LHCN-M2 (cell line): ENCODE measurements at places on chromosomes 7 and 10. TPM values are rescaled to one million over a fixed set of nuclear protein-coding genes. Genes with fewer than 3 reads are reported as not detected.

CHST12 gene
- total RNA-seq, result 9.6 and 11.4 TPM in 2 replicates

DNA sequence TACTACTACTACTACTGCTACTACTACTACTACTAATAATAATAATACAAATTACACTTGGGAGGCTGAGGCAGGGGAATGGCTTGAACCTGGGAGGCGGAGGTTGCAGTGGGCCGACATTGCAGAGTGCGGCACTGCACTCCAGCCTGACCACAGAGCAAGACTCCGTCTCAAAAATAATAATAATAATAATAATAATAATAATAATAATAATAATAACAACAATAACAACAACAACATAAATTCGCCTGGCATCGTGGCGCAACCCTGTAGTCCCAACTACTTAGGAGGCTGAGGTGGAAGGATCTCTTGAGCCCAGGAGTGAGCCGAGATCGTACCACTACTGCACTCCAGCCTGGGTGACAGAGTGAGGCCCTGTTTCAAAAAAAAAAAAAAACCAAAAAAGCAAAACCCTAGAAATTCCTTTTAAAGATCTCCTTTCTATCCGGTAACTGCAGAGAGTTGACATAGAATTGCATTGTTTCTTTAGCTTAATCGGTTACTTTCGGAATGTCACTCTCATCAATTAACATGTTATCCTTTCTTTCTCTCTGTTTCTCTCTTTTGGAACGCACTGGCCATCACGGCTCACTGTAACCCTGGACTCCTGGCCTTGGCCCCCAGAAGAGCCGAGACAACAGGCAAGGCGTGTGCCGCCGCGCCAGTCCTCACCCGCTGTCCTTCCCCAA, 972 bp downstream of the PHYH start:
- no peak for DNase-seq

DNA sequence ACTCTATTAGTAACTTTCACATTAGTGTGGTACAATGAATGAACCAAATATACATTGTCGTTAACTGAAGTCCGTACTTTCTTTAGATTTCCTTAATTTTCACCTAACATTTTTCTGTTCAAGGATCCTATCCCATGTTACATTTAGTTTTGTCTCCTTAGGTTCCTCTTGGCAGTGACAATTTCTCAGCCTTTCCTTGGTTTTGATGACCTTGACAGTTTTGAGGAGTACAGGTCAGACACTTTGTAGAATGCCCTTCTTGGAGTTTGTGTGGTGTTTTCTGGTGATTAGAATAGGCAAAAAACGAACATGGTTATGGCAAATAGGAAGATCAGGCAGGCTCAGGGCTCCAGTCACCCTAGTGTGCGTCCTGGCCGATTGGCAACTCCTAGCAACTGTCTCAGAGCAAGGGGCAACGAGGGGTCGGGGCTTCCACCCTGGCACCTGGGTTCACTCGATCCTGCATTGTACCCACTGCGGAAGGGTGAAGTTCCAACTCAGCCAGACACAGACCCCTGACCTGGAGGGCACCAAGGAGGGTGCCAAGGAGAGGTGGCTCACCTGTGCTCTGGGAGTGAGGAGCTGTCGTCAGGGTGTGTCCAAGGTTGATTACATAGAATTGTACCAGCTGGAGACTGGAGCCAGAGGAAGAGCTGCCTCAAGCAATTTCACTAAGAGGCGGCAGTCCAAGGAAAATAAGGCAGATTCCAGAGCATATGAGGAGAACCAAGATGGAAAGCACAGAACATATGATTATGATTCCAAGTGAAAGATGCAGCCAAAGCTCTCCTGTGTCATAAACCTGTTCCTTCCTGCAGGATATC, 37.5 kb downstream of the PAPSS2 start:
- DNase-seq, result no peak

SRRM3 gene
- total RNA-seq, result 0.40 and 1.3 TPM in 2 replicates

ARPC1A gene
- total RNA-seq, result 321 and 332 TPM in 2 replicates

TMEM273 gene
- not detected in 2 replicates for total RNA-seq

- DNase-seq, result no peak
Observed at GRCh38 chr10:31536302-31536701, 217.3 kb downstream of the ZEB1 start.

GPR37 gene
- total RNA-seq, result not detected in 2 replicates

CRTAC1 gene
- total RNA-seq, result not detected in 2 replicates

DNA sequence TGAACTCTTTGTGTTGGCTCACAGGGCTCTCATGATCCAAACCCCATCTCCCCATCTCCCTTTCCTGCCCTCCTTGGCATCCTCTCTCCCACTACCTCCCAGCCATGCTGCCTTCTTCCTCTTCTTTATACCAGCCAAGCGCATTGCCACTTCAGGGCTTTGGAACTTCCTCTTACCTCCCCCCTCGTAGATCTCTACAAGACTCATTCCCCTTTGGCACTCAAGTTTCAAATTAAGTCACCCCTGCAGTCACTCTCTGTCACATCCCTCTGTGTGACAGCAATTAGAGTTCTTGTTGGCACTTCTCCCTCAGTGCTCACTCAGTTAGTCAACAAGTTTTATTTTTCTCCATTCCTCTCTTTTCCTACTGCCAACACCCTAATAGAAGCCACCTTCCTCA, 20.8 kb upstream of the NRP1 start:
- no peak for DNase-seq

DNA sequence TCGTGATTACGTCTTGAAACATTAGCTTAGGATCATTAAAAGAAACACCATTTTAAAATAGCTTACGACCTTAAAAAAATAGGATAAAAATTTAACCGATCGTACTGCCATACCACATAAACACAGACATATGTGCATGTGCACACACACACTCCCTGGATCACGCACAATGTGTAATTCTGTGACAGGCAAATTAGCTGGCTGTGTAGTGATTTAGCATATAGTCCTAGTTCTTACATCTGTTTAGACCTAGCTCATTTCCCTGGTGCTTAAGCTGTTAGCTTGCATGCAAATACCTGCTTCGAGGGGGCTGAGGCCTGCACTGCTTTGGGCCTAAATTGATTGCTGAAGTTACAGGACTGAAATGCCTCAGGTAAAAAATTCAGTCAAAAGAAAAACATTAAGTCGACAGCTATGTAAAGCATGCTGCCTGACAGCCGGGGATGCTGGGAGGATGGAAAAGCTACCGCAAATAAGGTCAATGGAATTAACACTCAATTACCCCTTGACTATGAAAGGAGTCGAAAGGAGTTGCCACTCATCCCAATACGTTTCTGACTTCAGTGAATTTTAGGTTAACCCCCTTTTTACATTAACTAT, 267.1 kb upstream of the FZD8 start:
- DNase-seq, result no peak

LRRD1 gene
- 0.06 TPM in 1 of 2 replicates, not detected in the other for total RNA-seq

DNA sequence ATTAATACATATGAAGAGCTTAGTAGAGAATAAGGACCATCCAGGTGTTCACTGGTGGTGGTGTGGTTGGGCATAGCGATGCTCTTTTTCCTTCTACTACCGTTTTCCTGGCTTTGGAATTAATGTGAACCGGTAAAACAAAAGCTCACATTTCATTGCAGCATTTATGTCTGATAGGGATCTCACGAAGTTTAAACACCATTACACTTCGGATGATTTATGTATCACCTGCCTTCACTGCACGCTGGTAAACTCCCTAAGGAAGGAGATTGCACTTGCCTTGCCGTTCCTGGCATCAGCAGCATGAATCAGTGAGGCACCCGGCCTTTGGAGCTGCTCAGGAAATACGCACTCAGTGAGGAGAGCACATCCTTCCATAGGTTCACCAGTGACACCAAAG, 47.5 kb downstream of the WIPF3 start:
- DNase-seq, result no peak

RNF32 gene
- 2.8 and 4.1 TPM in 2 replicates for total RNA-seq

ZKSCAN5 gene
- total RNA-seq, result 18.7 and 22.6 TPM in 2 replicates

DNA sequence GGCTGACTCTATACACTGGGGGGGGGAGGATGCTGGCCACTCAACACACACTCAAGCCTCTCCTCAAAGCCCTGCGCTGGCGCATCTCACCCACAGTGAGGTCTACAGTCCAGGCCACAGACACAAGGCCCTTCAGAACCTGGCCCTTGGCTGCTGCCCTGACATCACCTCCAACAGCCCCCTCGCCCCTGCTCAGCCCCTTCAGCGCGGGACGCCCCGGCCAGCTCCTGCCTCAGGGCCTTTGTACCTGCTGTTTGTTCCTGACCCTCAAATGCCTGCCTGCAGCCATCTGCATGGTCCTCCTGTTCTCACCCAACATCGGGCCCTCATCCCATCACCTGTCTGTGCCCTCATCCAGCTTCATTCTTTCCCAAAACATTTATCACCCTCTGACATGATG, 572.6 kb downstream of the DNAJB6 start:
- DNase-seq, result no peak

DNA sequence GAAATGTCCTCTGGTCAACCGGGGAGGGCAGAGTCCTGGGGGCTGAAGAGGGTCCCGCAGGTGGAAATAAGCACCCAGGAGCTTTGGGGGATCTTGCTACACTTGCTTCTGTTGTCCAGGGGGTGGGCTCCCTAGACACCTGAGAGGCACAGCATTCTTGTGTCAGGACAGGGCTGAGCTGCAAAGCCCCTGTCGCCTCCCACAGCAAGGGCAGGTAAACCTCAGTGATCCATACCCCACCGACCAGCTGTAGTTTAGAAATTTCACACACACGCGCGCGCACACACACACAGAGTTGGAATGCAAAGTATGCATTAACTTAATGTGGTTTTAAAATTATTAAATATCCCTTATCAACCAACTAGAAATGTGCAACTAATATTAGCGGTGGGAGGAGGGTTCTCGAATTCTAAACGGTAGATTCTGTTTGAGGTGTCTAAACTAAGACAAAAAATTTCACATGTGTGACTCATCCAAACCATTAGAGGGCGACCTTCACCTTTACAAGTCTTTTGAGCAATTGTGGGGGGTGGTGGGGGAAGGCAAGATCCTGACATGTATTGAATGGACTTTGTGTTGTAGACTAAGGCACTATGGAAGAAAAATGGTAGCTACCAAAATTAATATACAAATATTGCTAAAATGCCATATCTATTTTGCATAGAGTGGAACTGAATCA, 34.3 kb upstream of the PTF1A start:
- DNase-seq, result peak; percentile 19

DNA sequence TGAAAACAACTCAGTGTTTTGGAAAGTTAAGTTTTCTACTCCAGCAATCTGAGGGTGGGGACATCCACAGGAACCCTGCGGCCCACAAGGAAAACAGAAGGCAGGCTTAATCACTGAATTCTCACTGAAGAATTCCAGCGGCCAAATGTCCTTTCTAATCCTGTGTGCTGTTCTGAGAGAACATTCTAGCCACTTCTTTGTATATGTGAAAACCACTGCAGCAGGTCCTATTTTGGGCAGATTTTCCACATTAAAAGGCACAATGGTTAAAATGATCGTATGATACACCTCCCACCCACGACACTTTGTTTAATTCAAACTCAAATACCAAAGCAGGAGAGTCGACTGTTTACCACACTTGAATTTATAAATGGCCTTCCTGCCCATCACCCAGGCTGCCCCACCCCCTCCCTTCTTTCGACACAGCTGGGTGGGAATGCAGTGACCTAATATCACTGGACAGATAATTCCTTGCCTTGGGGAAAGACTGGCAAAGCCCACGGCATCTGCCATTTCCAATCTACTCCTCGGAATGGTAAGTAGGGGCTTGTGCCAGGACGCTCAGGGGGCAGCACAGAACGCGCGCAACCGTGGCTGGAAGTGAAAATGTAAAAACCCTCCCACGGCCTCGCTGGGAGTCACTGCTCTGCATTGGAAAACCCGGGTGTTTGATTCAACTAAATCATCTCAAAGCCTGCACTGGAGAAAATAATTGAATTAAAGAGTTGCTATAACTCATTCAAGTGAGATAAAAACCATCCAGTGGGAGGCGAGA, 67.0 kb downstream of the CTBP2 start:
- peak; percentile 69 for DNase-seq

DNA sequence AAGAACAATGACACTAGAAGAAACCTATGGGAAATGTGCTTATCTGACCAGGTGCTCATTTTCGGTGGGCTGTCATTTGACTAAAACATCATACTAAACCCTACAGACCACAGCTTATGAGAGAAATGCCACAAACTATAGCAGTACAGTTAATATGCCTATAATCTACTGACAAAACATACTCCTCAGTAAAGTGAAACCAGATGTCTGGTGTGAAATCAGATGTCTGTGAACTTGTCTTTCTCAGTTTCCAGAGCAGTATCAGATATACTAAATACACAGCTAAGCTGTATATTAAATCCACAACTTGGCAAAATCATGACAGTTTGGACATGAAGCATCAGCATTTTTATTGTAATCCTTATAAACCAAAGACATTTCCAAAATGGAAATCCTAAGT, 3.3 kb downstream of the IMMP2L start:
- no peak for DNase-seq

RBP4 gene
- total RNA-seq, result 0.17 and 0.32 TPM in 2 replicates

NEBL gene
- 0.11 and 0.13 TPM in 2 replicates for total RNA-seq

- peak; percentile 11 for DNase-seq
Observed at GRCh38 chr7:3238525-3239210, 62.4 kb upstream of the SDK1 start.

CXCL12 gene
- 0.13 and 0.29 TPM in 2 replicates for total RNA-seq

- no peak for DNase-seq
Observed at GRCh38 chr7:77788327-77788902, 9.8 kb downstream of the TMEM60 start.

C7orf33 gene
- total RNA-seq, result not detected in 2 replicates

DNA sequence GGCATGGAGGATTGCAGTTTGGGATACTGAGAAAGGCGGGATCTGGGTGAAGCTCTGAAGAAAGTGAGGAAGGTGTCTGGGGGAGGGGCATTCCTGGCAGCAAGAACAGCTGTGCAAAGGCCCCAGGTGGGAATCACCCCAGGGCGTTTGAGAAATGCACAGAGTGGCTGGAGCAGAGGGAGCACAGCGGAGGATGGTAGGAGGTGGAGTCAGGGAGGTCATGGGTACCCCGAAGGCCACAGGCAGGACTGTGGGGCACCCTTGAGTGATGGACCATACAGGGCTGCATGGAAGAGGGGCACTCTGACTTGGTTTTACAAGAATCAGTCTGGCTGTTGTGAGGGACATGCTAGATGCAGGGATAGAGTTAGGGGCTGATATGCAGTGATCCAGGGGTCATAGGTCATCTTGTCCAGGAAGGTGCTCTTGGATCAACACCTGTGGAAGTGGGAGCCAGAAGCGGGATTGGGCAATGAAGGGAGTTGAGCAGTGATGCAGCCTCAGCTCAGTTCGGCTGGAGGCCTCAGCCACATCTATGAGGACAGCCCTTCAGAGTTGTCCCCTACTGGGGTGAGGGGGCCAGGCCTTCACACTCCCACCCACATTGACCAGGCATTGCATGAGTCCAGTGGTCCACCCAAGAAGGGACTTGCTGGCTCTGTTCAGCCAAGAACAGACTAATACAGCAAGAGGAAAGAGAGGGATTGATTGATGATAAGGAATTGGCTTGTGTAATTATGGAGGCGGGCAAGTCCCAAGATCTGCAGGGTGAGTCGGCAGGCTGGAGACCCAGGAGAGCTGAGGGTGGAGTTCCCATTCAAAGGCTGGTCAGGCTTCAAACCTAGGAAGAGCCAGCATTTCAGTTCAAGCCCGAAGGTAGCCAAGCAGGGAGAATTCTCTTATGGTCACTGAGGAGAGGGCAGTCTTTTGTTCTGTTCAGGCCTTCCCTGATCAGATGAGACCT, 48.7 kb downstream of the TSPAN15 start:
- DNase-seq, result no peak
